M059J (cell line): ENCODE measurements at places on chromosomes 3 and 15. TPM values are rescaled to one million over a fixed set of nuclear protein-coding genes. Genes with fewer than 3 reads are reported as not detected.

Gene HCN4
- total RNA-seq: 0.17 TPM in 1 of 2 replicates, not detected in the other

Gene DOCK3
- 0.52 and 1.0 TPM in 2 replicates for total RNA-seq

Gene MUC20
- total RNA-seq: 0.07 TPM in 1 of 2 replicates, not detected in the other

Gene DUOXA2
- total RNA-seq: 0.05 TPM in 1 of 2 replicates, not detected in the other

Gene C3orf49
- not detected in 2 replicates for total RNA-seq

Gene SYNPR
- total RNA-seq: not detected in 2 replicates

Gene RTP2
- not detected in 2 replicates for total RNA-seq

Gene IL5RA
- total RNA-seq: not detected in 2 replicates

Gene TMC3
- total RNA-seq: not detected in 2 replicates

Gene SEMA3B
- total RNA-seq: 12.0 and 22.5 TPM in 2 replicates

Gene JMJD7
- total RNA-seq: 7.9 and 11.4 TPM in 2 replicates

Gene ALCAM
- 176 and 223 TPM in 2 replicates for total RNA-seq

Gene CHRM5
- total RNA-seq: not detected in 2 replicates

Gene CPEB1
- total RNA-seq: 2.1 and 9.4 TPM in 2 replicates

Gene FAM81A
- total RNA-seq: 1.1 and 3.3 TPM in 2 replicates

Gene SCN11A
- not detected in 2 replicates for total RNA-seq

Gene SQOR
- total RNA-seq: 30.8 and 47.0 TPM in 2 replicates

Gene EHHADH
- 4.5 and 10.4 TPM in 2 replicates for total RNA-seq

Gene CAMP
- total RNA-seq: not detected in 2 replicates

Gene HACL1
- total RNA-seq: 19.5 and 23.6 TPM in 2 replicates

- no peak for DNase-seq
Observed at GRCh38 chr3:48748754-48749153, 31.7 kb upstream of the IP6K2 start.

DNA sequence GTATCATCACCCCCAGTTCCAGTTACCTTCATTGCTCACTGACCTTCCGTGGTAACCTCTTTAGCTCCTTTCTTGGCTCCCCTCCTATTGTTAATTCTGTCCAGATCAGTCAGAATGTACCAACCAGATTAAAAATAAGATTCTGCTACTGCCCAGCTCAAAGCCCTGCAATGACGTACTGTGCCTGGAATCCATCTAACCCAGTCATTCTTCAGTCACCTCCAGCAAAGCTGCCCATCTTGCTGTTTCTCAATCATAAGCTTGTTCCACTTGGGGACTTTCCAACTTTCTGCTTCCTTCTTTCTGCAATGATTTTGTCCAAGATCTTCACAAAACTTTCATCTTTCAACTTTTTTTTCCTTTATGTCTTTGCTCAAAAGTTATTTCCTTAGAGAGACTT, 512.0 kb upstream of the ZNF385D start:
- DNase-seq: peak; percentile 62

- no peak for DNase-seq
Observed at GRCh38 chr3:144585408-144585807, 613.8 kb downstream of the DIPK2A start.

- peak; percentile 83 for DNase-seq
Observed at GRCh38 chr3:183548262-183548769, 7.2 kb downstream of the KLHL6 start.

DNA sequence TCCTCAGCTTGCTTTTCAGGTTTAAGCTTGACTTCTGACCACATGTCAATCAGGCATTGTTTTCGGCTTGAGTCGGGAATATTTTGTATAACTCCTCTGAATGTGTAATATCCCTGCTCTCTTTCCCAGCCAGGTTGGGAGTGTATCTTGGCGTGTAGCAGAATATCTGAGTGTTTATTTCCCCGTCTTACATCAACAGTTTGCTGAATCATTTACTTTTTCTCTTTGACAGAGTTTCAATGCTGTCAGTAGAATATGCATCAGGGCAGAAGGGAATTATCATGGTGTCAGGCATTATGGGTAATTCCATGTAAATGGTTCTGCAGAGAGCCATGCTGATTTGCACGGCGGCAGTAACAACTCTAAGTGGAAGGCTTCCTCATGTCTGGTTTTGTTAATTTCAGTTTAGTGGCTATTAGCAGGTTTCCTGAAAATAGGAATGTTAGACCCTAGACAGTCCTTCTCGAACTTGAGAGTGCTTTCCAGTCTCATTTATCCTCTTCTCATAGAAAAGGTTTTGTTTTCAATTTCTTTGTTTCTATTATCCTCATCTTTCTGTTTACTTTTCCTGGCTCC, 566.3 kb downstream of the AGBL1 start:
- DNase-seq: no peak

DNA sequence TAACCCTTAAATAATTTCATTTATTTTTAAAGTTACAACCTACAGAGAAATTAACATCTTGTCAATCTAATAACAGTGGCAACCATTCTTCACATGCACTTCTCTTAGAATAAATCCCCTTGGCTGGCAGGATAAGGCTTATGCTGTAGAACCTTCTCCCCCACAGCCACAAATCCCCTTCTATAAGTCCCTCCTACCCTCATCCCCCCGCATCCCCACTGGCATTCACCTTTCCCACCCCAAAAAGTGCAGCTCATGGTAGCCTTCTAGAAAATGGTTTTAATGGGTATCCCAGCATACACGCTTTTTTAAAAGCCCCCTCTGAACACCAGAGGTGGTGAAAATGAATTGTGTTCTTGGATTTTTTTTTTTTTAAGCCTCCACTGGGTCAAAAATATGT, 49.2 kb downstream of the CAPN7 start:
- no peak for DNase-seq

GRCh38 chr3:29141197-29141917, 139.5 kb upstream of the RBMS3 start:
- no peak for DNase-seq

DNA sequence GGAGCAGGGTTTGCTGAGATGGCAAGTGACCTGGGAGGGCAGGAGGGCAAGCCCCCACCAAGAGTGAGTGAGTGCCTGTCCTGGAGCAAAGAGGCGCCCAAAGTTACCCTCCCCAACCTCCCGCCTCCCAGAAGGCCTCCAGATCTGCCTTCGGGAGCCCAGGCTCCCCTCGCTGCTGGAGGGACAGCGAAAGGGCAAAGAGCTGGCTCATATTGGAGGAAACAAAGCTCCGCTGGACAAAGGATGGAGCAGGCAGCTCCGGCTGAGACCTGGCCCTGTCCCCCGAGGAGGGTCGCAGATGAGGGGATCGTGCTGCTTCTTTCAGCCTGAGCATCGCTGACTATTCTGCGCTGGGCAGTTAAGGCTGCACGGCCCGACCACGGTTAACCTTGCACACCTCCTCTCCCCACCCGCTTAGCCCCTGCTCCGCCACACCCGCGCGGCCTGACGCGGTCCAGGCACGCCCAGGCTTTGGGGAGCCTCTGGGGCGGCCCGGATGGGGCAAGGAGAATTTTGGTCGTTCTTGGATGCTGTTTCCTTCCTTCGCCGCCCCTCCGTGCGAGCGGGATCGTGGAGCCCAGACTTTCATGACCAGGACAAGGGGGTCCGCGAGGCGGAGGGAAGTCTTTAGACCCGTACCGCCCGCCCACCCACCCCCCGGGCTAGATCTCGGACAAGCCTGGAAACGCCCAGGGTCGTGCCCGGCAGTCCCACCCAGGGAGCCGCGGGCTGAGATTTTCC, 651 bp downstream of the PLCD1 start:
- DNase-seq: no peak

GRCh38 chr3:107268469-107268868, 108.8 kb upstream of the CCDC54 start:
- DNase-seq: no peak

DNA sequence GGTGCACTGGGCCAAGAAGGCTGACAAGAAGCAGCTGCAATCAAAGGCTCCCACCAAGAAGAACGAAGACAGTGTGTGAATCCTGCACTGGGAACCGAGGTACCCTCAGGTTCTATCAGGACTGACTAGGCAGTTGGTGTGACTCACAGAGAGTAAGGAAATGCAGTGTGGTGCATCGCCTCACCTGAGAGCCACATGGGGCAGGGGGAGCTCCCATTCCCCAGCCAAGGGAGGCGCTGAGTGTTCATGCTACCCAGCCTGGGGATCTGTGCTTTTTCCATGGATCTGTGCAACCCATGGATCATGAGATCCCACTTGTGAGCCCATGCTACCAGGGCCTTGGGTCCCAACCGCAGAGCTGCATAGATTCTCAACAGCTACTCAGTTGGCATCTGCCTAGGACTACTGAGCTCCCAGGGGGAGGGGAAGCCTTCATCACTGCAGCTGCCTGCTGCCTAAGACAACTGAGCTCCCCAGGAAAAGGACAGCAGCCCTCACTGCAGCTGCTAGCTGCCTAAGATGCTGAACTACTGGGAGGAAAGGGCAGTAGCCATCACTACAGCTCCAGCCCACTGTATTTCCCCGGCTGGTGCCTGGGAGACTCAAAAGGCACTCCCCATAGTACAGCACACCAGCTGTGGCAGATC, 6.9 kb upstream of the PLSCR2 start:
- DNase-seq: no peak

- DNase-seq: peak; percentile 56
Observed at GRCh38 chr3:134087060-134087974, 57.6 kb upstream of the SLCO2A1 start.

- peak; percentile 15 for DNase-seq
Observed at GRCh38 chr3:94293793-94294195, 230.9 kb downstream of the NSUN3 start.

GRCh38 chr15:83108266-83109219, 1.1 kb downstream of the TM6SF1 start:
- DNase-seq: no peak

- DNase-seq: peak; percentile 67
Observed at GRCh38 chr3:194518652-194519051, 31.9 kb upstream of the ATP13A3 start.

DNA sequence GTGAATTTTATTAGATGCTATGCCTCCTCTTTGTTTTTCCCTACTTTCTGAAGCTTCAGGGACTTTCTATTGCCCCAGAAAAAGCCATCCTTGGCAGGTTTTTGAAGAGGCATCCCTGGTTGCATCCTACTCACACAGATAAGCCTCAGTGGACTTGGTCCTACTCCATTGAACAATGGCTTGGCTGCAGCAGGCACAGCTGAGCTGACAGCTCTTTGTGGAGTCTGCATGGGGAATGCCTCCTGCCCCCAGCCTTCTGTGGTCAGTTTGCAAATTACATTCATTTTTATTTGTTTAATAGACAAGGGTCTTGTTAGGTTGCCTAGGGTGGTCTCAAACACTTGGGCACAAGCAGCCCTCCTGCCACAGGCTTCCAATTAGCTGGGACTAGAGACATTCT, 69.7 kb downstream of the NPAP1 start:
- DNase-seq: no peak

DNA sequence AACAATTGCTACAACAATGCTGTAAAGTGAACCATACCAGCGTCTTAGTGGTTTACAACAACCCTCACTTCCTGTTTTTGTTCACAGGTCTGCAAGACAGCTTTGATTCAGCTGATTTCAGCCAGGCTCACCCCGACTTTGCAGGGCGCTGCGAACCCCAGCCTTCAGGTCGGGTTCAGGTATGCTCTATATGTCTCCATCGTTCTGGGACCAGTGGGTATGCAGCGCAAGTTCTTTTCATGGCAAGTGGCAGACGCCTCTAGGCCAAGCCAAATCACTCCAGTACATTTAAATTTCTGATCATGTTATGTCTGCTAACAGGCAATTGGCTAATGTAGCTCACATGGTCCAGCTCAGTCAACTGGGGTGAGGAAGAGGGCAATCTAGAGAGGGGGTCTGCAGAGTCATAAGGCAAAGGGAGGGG, 52.4 kb upstream of the RGMA start:
- DNase-seq: no peak

- DNase-seq: peak; percentile 99
Observed at GRCh38 chr3:109685084-109686079, 348.0 kb upstream of the DPPA4 start.

- peak; percentile 23 for DNase-seq
Observed at GRCh38 chr3:178849199-178849910, 222.3 kb downstream of the ZMAT3 start.

- DNase-seq: no peak
Observed at GRCh38 chr3:5644773-5645670, 457.5 kb downstream of the EDEM1 start.

- DNase-seq: no peak
Observed at GRCh38 chr15:27865323-27865922, 233.7 kb downstream of the OCA2 start.

DNA sequence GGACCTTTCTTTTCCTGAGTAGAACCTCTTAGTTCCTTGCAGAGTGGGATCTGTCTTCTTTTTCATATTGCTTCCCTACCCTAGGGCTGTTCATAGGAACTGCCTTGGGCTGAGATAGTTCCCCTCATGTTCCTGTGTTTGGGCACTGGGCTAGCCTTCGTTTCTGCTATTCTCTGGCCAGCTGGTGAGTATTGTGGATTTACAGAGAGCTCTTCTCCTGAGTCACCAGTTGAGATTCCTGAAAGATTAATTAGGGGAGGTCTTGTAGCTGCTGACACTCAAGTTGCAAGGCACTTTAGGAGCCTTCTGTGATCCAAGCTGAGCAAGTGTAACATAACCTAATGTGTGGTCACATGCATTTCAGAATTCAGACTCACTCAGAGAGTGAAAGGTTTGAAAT, 30.7 kb downstream of the CHD2 start:
- peak; percentile 89 for DNase-seq

GRCh38 chr3:12149029-12149428, 9.7 kb downstream of the TIMP4 start:
- no peak for DNase-seq

GRCh38 chr3:138898301-138898700, 48.6 kb downstream of the FOXL2 start:
- DNase-seq: peak; percentile 35

- DNase-seq: no peak
Observed at GRCh38 chr3:107498646-107499045, 24.1 kb upstream of the BBX start.

- peak; percentile 93 for DNase-seq
Observed at GRCh38 chr3:56131974-56132590, 336.2 kb downstream of the ERC2 start.

DNA sequence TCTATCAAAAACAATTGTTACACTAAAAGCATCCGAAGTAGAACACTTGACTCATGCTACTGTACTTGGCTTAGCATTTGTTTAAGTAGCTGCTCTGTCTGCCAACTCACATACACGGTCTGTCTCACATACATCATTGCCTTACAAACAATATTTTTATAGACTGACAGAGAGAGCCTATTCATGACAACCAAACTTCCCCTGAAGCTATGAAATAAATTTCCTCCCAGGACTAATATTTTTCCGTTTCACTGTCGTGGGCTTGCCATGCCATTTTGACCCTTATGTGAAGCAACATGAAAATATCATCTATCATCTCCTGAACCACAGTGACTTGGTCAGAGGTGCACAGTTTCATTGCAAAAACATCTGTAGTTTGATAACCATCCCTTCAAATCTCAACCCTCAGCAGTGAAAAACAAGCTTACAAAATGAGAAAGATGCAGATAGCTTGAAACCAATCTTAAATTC, 66.5 kb upstream of the PYGO1 start:
- DNase-seq: peak; percentile 45

GRCh38 chr3:37967260-37967881, 23.2 kb upstream of the VILL start:
- peak; percentile 43 for DNase-seq

GRCh38 chr3:137105277-137105977, 147.6 kb downstream of the IL20RB start:
- peak; percentile 64 for DNase-seq
